ENCODE measurements at places on chromosomes 2 and 18.

- DNase-seq, result peak; percentile 48
Measured at GRCh38 chr2:181810823-181811695, 80.5 kb upstream of the ITPRID2 start.

- DNase-seq, result peak; percentile 86
Measured at GRCh38 chr18:22848615-22849014, 84.5 kb upstream of the RBBP8 start.

DNA sequence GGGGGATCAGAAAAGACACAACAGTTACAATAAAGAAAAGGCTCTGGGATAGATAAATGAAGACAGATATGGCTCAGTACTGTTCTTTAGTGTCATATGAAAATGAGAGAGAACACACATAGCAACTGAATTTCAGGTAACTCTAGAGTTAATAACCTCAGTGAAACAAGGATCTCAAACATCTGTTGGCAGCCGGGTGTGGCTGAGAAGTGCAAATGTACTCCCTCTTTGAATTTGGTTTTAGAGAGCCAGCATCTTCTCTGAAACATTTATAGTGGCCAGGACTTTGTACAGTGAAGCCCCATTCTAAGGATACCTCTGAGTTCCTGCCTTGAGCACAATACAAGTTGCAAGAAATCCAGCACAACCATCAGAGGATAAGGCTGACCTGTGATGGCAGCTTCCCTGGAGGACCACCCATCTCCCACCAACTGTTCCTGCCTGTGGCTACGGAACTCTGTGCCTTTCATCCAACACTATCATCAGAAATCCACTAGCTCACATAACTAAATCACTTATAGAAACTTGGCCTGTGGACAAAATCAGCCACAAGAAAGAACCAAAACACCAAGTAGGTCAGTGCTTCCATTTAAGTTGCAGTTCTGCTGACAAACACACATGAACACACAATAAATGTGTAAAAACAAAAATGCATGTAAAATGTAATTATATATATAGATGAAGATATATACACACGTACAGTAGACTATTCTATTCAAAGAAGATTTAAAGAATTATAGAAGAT lies 37.3 kb upstream of the PEX13 start:
- no peak for DNase-seq

GRCh38 chr2:62596061-62596921 lies 90.3 kb upstream of the TMEM17 start:
- peak; percentile 98 for DNase-seq

DNA sequence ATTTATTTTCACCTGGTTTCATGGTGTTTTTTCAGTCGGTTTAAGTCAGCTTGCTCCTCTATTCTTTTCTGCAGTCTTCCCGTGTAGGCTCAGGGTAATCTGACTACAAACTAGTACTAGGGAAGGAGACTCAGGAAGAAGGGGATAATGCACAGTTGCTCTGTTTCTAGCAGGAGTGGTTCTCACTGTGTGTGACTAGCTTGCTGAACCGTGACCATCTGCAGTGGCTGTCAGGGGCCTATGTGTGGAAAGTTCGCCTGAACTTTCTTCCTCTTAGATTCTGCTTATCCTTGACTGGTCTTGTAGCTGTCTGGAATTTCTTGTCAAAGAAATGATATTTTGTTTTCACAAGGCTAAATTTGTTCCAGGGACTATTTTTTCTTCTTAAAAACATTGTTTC lies 46.3 kb upstream of the AQP4 start:
- no peak for DNase-seq

- DNase-seq, result no peak
Measured at GRCh38 chr2:96256611-96257113, 9.1 kb downstream of the TMEM127 start.

DNA sequence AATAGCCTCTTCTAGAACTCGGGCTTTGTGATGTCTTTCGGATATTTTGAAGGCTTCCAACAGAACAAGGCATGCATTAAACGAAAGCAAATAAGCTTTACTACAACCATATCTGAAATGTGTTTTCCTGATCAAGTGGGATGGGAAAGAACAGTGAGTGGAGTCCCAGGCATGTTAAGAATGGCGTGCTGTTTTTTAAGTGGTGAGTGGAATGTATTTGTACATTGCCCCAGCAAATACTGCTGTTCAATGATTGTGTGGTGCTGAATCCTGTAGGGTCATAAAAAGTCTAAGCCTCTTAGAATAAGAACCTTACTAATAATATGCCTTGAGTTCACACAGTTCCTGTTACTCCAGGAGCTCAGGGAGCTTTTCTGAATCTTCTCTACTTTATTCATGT lies 52.5 kb downstream of the POMC start:
- DNase-seq, result peak; percentile 60

- no peak for DNase-seq
Measured at GRCh38 chr2:99810225-99810624, 320.4 kb upstream of the REV1 start.

GRCh38 chr2:111186933-111187332 lies 66.2 kb downstream of the BCL2L11 start:
- DNase-seq, result no peak

GRCh38 chr2:14492920-14493503 lies 139.5 kb upstream of the LRATD1 start:
- peak; percentile 87 for DNase-seq

GRCh38 chr18:12597760-12598159 lies 60.1 kb downstream of the SPIRE1 start:
- DNase-seq, result peak; percentile 94

DNA sequence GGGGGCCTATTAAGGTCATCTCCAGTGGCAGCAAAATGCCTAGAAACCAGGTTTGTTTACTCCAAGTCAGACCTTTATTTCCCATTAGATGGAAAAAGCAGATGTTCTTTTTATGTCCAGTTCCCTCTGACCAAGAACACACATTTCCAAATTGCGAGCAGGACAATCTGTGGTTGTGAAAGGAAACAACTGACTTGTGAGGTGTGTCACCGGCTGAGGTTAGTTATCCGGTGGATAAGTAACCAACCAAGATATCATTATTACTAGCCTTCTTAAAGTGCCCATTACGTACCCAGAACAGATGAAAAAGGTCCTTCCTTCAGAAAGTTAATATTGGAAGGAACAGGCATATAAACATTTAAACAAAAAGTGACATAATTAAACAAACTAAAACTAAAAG lies 112.9 kb downstream of the THADA start:
- peak; percentile 58 for DNase-seq

- no peak for DNase-seq
Measured at GRCh38 chr18:79639072-79639829, 40.4 kb upstream of the CTDP1 start.

DNA sequence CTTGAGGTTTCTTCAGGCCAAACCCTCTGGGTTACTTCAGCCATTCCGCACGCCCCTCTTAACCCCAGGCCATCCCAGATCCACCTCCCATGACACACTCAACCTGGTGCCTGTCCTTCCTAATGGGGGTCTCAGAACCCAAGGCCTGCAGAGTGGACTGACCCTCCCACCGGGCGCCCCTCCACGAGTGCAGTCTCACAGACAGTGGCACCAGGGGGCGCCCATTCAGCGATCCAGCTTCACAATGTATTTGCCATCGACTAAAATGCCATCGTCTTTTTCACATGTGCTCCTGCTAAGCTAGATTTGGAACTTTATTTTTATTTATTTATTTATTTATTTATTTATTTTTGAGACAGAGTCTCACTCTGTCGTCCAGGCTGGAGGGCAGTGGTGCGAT lies 38.5 kb downstream of the INPP5D start:
- DNase-seq, result peak; percentile 8

GRCh38 chr2:211516537-211516936 lies 960.1 kb downstream of the CPS1 start:
- DNase-seq, result no peak

- no peak for DNase-seq
Measured at GRCh38 chr18:73476031-73476430, 608.2 kb upstream of the NETO1 start.

DNA sequence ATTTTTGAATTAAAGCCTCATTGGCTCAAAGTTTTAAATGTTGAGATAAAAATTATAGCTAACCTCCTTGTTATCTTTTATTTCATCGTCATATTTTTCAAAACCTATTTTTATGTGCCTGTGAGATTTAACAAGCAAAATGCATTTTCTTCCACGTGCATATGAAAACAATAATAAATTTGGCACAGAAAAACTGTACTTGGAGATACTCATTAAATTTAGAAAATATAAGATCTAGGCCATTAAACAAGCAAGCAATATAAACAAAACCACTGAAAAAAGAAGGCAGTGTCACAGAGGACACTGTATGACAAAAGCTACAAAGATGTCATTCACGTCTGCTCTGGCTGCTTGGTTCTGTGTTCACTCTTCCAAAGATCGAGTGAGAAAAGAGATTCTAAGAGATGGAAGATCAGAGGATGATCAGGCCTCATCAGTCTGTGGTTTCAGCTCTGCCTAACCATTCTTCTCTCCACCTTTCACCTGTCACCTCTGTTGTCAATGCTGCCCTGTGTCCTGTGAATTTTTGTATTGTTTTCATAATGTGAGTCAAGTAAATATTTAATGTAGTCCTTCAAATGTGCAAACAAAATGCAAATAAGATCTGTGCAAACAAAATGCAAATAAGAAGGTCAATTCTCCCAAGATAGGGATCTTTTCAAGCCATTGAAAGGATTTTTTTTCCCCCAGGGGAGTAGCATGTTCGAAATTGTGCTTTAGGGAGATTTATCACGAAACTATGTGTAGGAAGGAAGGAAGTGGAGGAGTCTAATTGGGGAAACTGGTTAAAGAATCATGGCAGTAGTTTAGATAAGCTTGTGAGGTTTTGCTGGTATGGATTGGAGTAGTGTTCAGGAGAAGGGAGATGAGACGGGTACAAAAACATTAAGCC lies 138.7 kb upstream of the RBMS1 start:
- no peak for DNase-seq

GRCh38 chr2:99481527-99481926 lies 8.3 kb downstream of the REV1 start:
- no peak for DNase-seq

GRCh38 chr2:8882094-8882493 lies 44.7 kb upstream of the KIDINS220 start:
- peak; percentile 20 for DNase-seq

DNA sequence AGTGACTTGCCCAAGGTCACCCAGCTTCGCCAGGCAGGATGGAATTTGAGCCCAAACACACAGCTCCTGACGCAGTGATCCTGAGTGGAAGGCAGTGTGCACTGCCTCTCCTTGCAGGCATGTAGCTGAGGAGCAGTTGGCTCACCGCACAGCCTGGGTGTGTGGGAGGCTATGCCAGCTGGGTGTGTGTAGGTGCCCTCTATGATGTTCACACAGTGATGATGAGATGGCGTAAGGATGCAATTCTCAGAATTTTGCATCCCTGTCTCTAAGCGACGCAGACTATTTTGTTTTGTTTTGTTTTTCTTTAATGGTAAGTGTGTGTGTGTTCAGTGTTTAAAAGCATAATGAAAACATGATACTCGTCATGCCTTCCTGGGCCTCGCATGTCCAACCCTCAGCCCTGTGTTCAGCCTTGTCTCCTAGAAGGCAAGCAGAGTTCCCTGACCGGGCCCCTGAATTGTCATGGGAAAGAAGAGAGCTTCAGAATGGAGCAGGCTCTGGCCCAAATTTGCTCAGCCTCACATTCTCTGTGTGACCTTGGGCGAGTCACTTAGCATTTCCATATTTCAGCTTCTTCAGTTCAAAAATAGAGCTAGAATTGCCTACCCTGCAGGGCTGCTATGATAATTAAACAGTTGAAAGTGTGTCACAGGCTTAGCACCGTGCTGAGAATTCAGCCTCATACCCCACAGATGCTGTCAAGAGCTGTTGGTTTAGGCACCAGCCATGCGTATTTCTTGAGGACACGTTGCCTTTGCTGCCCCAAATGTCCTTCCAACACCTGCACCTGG lies 603.6 kb upstream of the RAB6C start:
- DNase-seq, result no peak

Measured in AG10803 (cell line).